HFF-Myc (cell line): ENCODE measurements at places on chromosomes 1 and 21.

DNA sequence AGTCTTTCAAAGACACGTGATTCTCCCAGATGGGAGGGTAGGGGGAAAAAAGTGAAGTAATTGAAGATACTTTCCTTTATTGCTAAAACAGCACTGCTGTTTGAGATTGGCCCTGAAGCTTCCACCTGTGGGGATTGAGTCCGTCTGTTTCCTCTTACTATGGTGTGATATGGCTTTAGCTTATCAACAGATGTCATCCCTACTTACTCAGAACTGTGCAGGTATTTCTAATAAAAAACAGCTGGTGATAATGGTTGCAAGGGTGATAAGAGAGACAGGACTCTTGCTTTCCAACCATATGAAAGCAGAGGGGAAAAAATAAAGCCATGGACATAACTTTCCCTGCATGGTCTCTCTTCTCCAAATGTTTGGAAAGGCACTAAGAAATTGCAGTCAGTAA lies 41.7 kb upstream of the C8B start:
- no peak for DNase-seq

GRCh38 chr1:91555074-91555730 lies 54.6 kb downstream of the CDC7 start:
- no peak for DNase-seq

- DNase-seq = no peak
These were observed 1.6 kb downstream of the ELF3 start for GRCh38 chr1:202011994-202012393.

DNA sequence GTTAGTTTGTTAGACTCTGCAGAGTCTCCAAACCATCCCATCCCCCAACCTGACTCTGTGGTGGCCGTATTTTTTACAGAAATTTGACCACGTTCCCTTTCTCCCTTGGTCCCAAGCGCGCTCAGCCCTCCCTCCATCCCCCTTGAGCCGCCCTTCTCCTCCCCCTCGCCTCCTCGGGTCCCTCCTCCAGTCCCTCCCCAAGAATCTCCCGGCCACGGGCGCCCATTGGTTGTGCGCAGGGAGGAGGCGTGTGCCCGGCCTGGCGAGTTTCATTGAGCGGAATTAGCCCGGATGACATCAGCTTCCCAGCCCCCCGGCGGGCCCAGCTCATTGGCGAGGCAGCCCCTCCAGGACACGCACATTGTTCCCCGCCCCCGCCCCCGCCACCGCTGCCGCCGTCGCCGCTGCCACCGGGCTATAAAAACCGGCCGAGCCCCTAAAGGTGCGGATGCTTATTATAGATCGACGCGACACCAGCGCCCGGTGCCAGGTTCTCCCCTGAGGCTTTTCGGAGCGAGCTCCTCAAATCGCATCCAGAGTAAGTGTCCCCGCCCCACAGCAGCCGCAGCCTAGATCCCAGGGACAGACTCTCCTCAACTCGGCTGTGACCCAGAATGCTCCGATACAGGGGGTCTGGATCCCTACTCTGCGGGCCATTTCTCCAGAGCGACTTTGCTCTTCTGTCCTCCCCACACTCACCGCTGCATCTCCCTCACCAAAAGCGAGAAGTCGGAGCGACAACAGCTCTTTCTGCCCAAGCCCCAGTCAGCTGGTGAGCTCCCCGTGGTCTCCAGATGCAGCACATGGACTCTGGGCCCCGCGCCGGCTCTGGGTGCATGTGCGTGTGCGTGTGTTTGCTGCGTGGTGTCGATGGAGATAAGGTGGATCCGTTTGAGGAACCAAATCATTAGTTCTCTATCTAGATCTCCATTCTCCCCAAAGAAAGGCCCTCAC lies at the start of gene OLIG2:
TSS of gene OLIG2 (plus strand) at position 447 of the 954 bp plus-strand sequence. CDS start 928 bp downstream, outside the sequence.
- DNase-seq = no peak

GRCh38 chr1:186915555-186915954 lies 86.8 kb downstream of the PLA2G4A start:
- DNase-seq = no peak

- DNase-seq = no peak
These were observed 4.2 kb upstream of the PTPN22 start for GRCh38 chr1:113875714-113876113.

DNA sequence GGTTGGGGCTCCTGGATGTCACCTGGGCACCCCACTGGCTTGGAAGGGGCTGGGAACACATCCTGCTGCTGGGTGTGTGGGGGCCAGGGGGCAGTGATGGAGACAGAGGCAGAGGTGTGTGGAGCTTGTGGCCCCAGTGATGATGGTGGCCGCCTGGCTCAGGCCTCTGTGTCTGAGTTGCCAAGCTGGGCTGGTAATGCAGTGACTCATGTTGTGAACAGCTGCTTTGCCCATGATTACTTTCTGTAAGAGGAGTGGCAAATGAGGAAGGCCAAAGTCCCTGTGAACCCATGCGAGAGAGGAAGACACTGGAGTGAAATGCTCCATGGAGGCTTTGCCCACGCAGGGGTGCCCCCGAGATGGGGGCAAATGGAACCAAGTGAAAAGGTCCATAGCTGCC lies 86.8 kb downstream of the KCNJ6 start:
- DNase-seq = no peak

GRCh38 chr1:55188909-55189308 lies 26.3 kb downstream of the USP24 start:
- no peak for DNase-seq

- no peak for DNase-seq
These were observed 368.9 kb downstream of the SEC16B start for GRCh38 chr1:177600936-177601335.

DNA sequence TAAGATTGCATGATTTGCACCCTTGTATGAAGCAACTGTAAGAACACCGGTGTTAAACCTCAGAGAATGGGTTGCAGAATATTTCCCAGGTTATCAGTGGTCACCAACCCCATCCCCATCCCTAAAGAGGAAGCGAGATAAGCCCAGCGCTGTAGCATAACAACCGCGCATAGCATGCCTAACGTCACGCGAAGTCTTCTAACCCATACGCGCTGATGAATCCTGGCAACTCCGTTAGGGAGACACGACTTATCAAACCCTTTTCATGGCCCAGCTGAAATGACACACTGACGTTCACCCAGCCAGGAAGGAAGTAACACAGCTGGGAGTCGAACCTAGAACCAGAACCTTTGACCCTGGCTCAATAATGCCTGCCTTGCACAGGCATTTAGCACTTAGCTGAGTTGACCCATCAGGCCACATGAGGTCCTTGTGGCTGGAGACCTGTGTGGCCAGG lies 24.2 kb downstream of the TMEM51 start:
- no peak for DNase-seq

GRCh38 chr1:95380909-95381308 lies 146.9 kb downstream of the RWDD3 start:
- no peak for DNase-seq

DNA sequence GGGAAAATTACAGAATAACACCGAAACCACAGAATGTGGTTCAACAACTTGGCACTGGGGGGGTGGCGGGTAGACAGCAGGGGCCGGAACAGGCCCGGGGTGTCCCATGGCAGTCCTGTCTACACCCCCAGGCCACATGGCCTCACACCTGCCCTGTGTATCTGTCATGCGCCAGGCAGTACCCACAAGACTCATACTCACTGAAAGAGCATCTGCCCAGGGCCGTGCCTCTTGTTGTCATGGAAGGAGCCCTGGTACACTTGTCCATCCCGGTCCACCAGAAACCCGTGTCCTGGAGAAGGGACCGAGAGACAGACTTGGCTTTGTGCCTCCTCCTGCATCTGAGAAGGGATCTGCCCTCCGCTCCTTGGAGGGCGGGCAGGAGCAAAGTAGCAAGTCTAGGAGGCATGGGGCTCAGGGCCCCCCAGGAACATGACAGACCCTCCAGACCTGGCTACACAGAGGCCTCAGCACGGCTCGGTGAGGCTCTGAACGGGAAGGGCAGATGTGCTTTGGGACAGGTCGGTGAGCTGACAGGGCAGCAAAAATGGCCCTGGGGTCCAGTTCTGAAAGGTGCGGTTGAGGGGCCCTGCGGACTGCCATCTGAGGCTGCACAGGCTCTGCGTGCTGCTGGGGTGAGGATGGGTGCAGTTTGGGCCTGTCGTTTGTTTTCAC lies 5.6 kb downstream of the MORN1 start:
- no peak for DNase-seq

DNA sequence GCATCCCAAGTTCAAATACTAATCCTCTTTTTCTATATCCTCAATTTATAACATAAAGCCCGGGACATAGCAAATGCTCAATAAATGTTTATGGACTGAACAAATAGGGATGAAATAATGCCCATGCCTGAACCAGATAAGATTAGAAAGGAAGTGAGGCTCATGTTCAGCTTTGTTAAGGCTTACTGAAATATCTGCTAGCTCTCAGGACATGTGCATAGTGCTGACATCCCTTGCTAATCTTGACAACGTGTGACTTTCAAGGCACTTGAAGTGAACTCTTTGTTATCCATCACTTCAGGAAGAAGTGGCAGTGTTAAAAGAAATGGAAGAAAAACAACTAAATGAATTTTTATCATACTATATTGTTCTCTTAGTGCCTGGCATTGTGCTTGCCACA lies 260.3 kb upstream of the SGIP1 start:
- no peak for DNase-seq

GRCh38 chr1:22600071-22600816 lies 36.2 kb upstream of the C1QA start:
- DNase-seq = no peak

DNA sequence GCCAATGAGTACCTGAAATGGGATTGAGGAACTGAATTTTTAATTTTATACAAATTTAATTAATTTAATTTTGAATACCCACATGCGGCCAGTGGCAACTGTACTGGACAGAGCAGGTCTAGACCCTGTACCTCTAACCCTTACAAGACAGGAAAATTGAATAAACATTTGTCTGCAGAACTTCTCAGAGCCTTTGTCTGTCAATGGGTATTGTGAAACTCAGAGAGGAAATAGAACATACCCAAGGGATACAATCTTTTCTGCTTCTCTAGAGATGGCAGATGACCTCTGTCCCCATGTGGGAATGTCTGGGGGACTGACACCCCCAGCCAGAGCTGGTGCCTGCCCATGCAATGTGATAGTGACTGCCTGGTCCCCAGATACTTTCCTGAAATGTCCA lies 220.6 kb downstream of the TM2D1 start:
- DNase-seq = no peak

DNA sequence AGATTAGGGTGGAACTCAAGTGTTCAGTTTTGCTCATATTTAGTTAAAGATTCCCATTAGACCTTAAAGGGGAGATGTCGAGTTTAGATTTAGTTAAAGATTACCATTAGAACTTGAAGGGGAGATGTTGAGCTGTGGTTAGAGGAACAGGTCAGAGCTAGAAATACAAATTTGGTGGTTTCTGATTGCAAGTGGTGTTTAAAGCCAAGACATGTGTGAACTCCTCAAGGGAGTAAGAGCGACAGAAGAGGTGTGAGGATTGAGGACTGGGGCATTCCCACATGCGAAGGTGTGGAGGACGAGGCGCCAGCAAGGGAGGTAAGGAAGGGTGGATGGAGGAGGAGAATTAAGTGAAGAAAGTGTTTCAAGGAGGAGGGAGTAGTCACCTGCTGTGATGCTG lies 168.6 kb downstream of the IER5 start:
- DNase-seq = no peak

- DNase-seq = peak; percentile 85
These were observed 2.4 kb downstream of the ARID1A start for GRCh38 chr1:26697978-26698849.

DNA sequence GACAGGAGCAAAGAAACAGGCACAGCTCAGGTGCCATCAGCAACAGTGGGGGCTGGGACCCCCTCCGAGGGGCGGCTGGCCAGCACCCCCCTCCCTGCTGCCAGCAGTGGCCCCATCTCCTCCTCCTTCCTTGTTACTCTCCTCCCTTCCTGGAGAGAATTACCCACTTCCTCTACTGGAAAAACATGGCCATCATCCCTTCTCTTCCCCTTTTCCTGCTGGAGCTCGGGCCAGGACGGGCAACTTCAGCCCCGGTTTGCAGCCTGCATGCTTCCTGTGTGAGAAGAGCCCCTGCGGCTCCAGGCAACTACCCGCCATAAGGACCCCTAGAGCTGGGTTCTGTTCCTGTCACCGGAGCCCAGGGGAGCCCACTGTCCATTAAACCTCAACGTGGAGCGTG lies 17.6 kb downstream of the MEGF6 start:
- no peak for DNase-seq

- DNase-seq = no peak
These were observed 30.0 kb upstream of the CRNN start for GRCh38 chr1:152444045-152444444.

- no peak for DNase-seq
These were observed 177.9 kb downstream of the EIF4G3 start for GRCh38 chr1:20998826-20999225.

DNA sequence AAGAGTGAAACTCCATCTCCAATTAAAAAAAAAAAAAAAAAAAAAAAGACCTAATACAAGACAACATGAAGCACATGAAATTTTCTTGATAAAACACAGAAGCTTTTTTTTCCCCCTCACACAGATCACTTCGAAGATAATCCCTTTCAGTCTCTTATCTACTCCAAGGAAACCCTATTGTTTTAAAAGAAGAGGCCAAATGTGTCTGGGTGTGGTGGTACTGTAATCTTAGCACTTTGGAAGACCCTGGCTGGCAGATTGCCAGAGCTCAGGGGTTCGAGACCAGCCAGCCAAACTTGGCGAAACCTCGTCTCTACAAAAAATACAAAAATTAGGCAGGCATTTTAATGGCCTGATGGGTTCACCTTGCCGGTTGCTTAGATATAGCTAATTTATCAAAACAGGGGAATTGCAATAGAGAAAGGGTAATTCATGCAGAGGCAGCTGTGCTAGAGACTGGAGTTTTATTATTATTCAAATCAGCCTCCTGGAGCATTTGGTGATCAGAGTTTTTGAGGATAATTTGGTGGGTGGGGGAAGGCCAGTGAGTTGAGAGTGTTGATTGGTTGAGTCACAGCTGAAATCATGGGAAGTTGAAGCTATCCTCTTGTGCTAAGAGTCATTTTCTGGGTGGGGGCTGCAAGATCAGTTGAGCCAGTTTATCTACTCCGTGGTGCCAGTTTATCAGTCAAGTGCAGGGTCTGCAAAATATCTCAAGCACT lies 62.5 kb downstream of the SLC16A1 start:
- no peak for DNase-seq

DNA sequence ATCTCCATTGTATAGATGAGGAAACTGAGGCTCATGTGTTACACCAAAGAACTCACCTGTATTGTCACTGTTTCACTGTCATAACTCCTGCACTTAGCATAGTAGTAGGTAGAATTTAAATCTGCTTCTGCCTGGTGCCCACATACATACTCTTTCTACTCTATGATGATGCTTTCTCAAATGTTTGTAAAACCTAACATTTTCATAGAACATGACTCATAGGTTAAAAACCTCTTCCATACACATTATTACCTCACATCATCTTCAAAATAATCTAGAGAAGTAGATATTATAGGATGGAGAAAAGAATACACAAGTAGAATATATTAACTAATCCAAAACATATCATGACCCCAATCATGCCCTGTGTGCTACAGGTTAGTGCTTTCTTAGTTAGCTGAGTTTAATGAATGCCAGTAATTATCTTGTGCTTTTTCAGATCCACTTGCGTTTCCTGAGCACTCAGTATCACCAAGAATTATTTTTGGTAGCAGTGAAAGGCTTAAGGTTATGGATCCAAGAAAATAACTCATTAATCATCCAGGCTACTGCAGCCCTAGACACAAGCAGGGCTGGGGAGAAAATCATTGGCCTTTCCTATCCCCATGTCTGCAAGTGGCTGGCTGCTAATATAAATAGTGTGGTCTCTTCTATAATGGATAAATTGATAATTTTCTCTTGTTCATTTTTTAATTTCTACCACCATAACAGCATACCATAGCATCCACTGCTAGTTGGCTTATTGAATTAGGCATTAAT lies 156.9 kb downstream of the LRRC40 start:
- DNase-seq = no peak

GRCh38 chr1:230752407-230752806 lies 5.2 kb downstream of the CAPN9 start:
- DNase-seq = no peak
